ENCODE measurements at places on chromosomes 7 and 10.

DNA sequence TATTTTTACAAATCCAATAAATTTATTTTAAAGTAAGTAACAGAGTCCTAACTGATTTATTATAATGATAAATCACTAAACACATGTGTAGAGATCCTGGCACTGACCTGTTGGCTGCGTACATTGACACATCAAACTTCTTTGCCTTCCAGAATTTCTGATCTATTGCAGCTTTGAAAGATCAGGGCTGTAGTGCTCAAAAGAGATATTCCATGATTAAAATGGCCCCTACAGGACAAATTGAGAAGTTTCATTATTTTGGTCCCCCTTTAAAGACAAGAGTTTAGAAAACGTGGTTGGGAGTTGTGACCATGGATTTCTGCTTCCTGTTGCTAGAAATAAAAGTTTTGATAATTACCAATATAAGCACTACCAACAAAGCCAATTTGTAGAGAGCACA, 87.7 kb upstream of the PDK4 start:
- no peak for DNase-seq

- no peak for DNase-seq
These were observed 45.1 kb downstream of the RPS24 start for GRCh38 chr10:78078539-78079330.

DNA sequence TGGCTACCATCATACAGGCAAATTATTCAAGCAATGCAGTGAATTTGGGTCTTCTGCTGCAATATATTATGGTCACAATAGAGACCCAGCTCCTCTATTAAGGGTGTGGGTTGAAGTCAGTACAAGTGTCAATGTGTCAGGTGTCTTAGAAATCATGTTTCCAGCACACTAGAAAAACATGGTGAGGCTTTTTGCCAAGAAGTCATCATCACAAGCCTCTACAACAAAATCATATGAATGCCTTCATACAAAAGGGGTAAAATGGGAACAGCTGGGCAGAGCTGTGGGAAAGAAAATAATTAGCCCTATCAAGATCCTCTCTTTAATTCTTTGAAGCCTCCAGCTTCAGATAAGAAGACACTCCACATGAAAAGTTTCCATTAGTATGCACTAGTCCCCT, 37.2 kb downstream of the FAM13C start:
- no peak for DNase-seq

DNA sequence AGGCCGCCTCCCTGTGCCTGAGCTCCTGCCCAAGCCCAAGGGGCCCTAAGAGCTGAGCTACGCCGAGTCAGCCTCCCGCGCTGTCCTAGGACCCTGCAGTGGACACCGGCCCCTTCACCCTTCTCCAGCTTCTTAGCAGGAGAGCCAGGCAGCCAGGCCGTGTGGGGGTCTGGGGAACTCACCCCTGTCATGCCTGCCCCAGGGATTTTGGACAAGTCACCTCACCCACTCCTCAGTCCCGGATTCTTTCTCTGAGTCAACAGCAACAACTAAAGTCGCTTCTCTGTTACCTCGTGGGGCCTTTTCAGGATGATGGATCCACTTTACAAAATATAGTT, 79.3 kb downstream of the MKI67 start:
- no peak for DNase-seq

- DNase-seq, result no peak
These were observed 227.8 kb downstream of the ARHGAP21 start for GRCh38 chr10:24495666-24496460.

DNA sequence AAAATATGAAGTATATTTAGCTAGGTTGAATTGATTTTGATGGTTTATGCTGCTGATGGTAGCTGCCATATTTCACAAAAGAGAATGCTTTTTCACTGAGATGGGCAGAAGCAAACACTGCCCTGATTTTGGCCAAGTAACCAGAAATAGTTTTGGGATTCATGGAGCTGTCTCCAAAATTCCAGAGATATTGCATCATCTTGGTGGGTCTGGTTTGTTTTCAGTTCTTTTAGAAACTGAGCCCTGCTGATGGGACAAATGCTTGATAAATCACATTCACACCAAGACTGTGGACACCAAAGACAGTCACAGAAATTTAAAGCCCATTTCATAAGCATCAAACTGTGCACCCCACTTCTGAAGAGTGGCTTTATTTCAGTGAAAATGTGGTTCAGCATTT, 140.5 kb downstream of the BICC1 start:
- DNase-seq, result peak; percentile 42

DNA sequence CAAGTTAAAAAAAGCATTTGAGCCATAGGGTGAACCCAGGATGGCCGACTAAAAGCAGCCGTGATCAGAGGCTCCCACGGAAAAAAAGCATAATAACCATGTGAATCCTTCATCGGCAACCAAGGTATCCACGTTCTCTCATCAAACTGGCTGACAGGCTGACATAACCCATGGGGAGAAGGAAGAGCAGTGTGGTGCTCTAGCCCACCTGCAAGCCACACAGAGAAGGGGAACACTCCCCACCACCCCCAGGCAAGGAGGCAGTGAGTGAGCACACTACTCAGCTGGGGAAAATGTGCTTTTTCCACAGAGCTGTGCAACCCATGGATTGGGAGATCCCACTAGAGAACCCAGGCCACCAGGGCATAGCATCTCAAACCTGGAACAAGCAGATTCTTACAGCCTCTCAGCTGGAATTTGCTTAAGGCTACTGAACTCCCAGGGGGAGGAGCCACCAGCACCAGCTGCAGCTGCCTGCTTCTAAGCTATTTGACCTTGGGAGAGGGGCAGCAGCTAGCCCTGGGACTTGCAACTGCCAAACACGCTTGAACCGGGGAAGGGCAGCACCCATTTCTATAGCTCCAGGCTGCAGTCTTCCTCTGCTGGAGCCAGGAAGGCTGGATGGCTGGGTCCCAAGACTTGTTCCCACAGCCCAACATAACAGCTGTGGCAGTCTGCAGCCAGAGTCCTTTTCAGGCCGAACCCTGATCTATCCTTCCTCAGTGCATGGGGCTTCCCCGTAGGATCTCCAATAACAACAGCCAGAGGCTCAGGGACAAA, 178.2 kb upstream of the NRG3 start:
- no peak for DNase-seq

- DNase-seq, result no peak
These were observed at the start of gene HPSE2 for GRCh38 chr10:99235658-99236626. HPSE2 (minus strand) TSS chr10:99235852.

- no peak for DNase-seq
These were observed 3.2 kb upstream of the LIPN start for GRCh38 chr10:88756660-88757059.

DNA sequence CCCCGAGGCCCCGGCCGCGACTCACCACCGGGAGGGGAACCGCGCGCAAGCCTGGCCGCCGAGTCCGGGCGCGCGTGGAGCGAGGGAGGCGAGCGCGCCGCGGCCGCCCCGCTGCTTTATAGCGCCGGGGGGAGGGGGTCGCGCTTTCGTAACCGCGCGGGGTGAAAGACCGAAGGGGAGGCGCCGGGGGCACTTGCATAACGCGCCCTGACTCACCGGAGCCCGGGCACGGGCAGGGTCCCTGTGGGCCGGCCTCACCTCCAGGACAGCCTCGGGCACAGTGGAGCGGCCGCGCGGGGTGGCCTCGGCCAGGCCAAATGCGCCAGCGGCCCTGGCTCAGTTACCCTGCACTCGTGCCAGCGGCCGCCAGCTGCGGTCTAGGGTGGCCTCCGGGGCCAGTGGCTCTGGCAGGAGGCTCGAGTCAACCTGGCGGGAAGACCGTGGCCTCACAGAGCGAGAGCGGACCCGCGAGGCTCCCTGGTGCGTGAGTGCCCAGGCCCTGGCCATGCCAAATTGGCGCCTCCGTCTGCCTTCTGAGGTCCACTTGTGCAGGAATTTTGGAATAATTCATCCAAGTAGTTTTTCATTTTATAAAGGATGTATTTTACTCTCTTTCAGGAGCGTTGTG, at the start of gene RBP4:
Gene RBP4, minus strand, starts transcription at position 90 of the 628 bp plus-strand sequence. CDS start 207 bp downstream, outside the sequence.
- no peak for DNase-seq

GRCh38 chr7:129769866-129770808, 158.6 kb downstream of the NRF1 start:
- DNase-seq, result no peak

DNA sequence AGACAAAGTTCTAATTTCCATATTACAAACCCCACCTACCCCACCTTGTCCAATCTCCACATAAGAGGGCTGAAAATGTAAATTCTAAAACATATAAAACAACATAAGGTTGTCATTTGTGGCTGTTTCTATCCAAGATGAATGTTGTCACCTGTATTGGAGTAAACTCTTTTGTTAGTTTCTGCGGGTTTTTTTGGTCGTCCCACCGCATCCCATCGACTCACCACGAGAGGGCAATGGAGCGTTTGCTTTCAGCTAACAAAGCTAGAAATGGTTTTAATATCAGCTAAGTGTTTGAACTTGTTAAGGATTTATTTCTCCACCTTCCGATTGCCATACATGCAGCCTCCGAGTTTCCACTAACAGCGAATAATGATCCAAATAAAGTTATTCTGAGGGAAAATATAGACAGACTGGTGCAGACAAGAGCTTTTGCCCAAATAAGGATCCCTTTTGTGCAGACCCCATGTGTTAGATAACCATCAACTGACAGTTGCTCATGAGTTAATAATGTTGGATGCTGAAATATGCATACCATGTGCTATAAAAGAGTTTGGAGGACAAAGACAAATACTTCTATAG, 137.2 kb downstream of the ARID5B start:
- DNase-seq, result peak; percentile 59

DNA sequence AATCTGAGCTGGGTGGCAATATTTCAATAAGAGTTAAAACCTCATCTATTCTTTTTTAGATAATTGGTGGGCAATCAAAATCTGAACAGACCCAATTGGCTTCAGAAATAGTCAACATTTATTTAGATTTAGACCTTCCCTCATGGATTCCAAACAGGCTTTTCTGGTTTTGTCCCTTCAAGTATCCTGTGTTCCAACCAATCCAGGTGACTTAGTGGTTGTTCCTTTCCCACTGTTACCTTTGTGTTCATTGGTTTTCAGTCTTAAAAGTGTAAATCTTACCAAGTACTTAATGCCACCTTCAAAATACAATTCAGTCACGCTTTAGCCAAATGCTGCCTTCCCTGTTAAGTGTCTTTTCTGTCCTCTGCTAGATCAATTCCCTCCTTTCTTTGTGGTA, 85.9 kb downstream of the AHR start:
- no peak for DNase-seq

GRCh38 chr10:42149722-42150427, 488.5 kb downstream of the ZNF33B start:
- DNase-seq, result no peak

GRCh38 chr10:126854726-126855495, 50.3 kb upstream of the DOCK1 start:
- no peak for DNase-seq

Measured in NCI-H226 (cell line).